Bone marrow (tissue), 2 donors: ENCODE measurements at places on chromosomes 1 and 21.

GRCh38 chr1:87878873-87879272 is 550.2 kb downstream of the LMO4 start:
- DNase-seq, result no peak

DNA sequence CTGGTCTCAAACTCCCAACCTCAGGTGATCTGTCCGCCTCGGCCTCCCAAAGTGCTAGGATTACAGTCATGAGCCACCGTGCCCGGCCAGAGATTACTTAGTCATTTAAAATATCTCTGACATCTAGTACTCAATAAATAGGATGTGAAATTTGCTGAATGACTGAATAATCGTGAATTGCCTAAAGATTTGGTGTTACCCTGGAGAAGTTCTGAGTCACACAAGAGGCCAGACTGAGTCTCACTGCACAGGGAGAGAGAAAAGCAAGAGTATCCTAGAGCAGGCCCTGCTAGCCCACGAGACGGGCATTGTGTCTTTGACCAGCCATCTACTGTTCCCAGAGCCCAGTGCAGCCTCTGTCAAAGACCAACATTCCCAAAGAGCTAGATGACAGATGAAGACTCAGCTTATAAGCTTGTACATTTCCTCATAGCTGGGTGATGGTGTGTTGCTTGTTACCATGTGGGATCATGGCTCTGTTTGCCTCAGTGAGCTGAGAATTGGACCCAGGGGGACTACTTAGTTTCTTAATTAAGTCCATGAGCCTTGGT is 5.6 kb upstream of the EIF4G3 start:
- no peak for DNase-seq

DNA sequence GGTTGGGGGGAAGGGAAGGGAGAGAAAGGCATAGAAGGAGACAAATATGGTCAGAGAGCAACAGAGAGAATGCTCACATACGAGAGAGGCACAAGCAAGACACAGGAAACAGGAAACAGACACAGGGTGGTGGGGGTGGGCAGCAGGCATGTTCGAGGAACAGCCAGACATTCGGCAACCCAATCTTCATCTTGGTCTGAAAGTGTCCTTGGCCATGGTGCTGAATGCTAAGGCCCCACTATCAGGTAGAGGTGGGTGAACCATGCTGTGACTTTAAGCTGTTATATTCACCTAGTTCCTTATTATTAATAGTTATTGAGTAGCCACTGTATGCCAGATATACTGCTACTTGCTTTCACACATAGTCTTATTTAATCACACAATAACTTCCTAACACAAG is 109.2 kb downstream of the DDX20 start:
- no peak for DNase-seq

DNA sequence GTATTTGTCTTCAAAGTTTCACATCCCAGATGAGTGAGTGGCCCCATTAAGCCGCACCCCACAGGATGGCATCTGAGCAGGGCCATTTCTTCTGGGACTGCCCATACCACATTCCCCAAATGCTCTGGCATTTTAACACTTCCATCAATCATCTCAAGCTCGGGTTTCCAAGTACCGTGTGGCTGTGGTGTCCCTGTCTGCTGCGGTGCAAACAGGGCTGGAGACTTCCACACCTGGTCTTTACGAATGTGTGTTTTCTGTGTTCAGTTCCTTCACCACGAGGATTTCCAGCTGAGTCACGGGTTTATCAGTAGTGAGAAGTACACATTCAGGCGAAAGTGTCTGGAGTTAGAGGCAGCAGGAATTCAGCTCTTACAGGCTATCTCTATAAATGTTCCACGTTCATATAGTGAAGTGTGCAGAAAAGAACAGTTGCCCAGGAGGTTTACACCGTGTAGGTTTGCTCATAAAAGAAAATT is 195.2 kb downstream of the RHOU start:
- no peak for DNase-seq

- peak; percentile 18 for DNase-seq
Observed at GRCh38 chr1:39940253-39940652, 14.7 kb upstream of the MFSD2A start.

- no peak for DNase-seq
Observed at GRCh38 chr1:101653482-101653946, 343.2 kb downstream of the OLFM3 start.

DNA sequence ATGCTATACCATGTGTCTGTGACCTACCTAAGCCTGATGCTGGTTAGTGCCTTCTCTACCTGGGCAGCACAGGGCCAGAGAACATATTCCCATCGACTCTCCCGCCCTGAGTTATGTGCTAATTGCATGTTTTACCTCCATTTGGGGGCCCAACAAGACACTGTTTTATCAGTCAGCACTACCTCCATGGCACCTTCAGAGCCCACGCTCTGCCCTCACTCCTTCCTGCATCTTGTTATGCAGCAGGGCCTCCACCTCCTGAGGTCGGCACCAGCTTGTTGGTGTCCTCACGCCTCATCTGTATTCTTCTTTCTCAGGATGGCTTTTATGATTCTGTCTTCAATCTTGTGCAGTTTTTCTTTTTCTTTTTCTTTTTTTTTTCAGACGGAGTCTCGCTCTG is 11.9 kb downstream of the WNT9A start:
- no peak for DNase-seq

- no peak for DNase-seq
Observed at GRCh38 chr1:40270152-40270834, 12.3 kb downstream of the ZMPSTE24 start.

GRCh38 chr1:113216664-113217063 is 143.7 kb downstream of the LRIG2 start:
- no peak for DNase-seq

DNA sequence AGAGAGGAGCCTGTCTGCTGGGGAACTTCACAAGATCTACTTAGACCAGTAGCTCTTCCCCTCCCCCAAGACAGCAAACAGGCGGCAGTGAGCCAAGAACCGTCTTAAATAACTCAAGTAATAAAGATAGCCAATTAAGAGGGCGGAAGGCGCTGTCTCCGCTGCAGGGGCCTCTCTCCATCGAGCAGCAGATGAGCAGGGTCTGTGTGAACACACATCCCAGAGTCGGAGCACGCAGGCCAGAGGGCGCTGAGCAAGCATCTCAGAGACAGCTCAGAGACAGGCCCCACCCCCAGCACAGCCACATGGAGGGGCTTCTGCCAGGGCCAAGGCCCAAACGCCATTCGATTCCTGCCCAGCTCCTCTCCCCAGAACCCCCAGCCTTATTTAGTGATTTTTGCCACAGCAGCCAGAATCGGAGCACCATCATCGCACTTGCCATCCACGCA is 11.1 kb downstream of the IFFO2 start:
- DNase-seq, result no peak

DNA sequence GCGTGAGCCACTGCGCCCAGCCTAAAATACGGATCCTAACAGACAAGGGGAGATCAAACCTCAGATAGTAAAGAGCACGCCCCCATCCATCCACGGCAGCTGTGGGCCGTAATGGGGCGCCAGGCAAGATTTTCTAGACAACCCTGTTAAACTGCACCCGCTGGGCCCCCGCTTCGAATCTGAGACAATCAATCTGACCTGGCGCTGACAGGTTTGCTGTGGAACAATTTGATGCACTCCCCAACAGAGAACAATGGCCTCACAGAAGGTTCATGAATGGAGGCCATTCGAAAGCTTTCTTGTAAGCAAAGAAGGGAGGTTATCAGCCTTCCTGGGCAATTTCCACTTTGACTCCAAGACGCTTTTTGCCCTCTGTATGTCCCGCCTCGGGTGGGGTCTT is 30.5 kb downstream of the CLSTN1 start:
- no peak for DNase-seq

GRCh38 chr1:198253259-198253658 is 96.5 kb downstream of the NEK7 start:
- no peak for DNase-seq

- DNase-seq, result no peak
Observed at GRCh38 chr1:31671147-31671546, 26.5 kb upstream of the PEF1 start.

GRCh38 chr21:45499201-45499750 is 43.0 kb downstream of the SLC19A1 start:
- DNase-seq, result no peak

DNA sequence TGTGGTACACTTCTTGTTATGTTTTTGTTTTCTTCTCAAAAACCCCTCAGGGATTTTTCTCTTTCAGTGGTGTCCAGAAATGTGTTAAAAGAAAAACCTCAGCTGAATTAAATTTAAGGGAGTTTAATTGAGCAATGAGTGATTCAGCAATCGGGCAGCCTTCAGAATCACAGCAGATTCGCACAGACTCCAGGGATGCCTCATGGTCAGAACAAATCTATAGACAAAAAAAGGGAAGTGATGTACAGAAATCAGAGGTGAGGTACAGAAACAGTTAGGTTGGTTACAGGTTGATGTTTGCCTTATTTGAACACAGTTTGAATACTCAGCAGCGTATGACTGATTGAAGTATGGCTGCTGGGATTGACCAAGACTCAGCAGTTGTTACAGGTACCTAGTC is 86.2 kb downstream of the TLR5 start:
- no peak for DNase-seq

- DNase-seq, result no peak
Observed at GRCh38 chr1:10779201-10779600, 17.2 kb downstream of the CASZ1 start.

GRCh38 chr1:233928123-233928522 is 23.6 kb downstream of the SLC35F3 start:
- no peak for DNase-seq

DNA sequence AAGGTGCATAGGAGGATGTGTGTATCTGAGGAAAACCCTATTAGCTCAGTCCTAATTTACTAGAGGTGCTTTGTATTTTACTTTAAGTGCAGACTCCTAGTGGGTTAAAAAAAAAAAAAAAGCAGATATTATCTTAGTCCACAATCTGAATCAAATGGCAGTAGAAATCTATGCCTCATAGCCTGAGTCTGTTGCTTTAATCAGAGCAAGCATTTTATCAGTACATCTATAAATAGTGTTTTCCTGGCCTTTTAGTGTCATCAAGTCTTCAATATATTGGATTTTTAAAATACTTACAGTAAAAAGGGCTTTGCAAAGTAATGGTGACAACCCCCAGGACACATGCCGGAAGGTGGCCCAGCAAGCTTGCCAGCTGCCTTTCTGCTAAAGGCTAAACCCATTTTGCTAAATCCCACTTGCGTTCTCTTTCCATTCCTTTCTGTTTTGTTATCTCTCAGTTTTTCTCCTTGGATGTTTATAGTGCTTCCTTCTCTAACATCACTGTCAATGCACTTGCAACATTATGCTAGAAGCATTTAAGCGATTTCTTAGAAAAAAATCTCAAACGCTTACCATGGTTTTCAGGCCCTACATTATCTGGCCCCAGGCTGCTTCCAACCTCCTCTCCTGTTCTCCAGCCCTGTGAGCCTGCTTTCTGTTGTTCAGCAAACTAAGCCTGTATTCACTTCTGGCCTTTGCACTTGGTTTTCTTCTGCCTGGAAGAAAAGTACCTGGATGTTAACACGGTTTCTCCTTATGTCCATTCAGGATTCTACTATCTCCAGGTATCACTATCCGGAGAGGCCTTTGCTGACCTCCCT is 206.3 kb downstream of the PDE4B start:
- no peak for DNase-seq

GRCh38 chr21:43590194-43590593 is 69.1 kb downstream of the HSF2BP start:
- DNase-seq, result no peak

DNA sequence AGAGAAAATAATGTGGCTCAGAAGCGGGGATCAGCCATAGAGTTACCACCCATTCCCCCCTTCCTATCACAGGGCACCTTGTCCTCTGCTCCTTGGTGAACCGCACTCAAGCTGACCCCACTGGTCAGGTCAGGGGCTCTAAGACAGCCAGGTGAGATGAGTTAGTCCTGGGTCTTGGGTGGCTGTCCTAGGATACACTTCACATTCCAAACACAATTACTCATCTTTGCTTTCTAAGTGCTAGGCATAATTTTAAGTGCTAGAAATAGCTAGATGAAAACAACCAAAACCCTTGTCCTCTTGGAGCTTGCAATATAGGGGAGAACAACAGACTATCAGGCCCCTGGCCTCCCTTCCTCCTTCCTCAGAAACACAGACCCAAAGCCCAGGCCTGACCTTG is 7.8 kb upstream of the MUTYH start:
- no peak for DNase-seq

DNA sequence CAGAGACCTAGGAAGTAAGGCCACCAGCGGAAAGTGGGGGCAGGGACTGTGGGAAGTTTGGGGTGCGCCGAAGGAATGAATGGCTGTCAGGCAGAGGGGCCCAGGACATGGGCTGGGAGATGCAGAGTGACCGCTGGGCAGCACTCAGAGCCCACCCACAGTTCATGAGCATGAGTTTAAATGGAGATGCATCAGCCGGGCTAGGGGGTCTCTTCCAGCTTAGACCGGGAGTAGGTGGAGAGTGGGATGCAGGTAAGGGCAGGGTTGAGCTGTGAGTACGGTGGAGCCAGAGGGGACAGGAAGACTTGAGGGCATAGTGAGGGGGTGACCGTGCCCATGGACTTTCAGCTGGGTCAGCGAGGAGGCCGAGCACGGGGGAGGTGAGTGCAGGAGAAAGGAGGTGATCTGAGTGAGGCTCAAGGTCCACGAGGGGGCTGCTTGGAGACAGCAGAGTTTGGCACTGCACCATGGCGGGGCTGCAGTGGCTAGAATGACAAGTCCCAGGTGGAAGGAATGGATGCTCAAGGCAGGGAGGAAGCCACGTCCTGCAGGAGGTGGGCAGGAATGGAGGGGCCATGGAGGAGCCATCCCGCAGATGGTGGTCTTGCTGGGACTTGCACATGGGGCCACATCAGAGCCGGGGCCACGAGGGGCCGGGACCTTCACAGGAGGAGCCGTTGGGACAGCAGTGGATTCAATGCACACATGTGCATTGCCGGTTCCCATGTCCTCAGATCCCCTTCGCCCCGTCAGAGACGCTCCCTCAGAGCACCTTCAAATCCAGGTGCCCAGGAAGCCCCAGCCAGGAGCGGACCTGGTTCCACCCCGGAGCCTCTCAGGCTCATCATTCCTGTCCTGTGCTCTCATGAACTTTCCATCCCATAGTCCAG is 34.9 kb downstream of the UBASH3A start:
- no peak for DNase-seq

DNA sequence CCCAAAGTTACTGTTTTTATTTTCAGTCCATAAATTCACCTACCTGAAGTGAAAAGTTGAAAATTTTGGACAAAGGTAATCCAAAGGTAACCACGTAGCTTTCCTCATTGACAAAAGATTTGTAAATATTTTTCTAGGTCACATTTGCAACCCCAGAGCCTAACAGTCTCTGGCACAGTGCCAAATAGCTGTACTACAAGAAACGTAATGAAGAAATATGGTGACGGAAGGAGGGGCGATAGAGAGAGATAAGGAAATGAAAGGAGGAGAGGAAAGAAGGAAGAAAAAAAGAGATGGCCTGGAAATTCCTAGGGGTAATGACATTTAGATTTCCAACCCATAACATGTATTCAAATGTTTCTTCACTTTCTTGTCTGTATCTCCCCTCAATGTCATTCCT is 159.4 kb downstream of the BARHL2 start:
- DNase-seq, result no peak

DNA sequence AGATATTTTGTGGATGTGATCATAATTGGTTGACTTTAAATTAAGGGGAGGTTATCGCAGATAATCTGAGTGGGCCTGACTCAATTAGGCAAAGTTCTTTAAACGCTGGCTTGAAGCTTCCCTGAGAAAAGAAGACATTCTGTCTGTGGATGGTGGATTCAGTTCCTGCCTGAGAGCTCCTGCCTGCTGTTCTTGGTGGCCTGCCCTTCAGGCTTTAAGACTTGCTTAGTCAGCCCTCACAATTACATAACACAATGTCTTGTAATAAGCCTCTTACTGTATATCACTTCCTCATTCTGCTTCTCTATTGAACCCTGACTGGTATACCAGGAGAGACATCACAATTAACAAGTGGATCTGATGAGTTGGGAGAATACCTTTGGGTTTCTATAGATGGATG is 50.2 kb downstream of the KCNJ6 start:
- DNase-seq, result peak; percentile 74

GRCh38 chr1:59124166-59124565 is 172.7 kb upstream of the FGGY start:
- DNase-seq, result no peak
